ENCODE measurements at places on chromosomes 13 and 19. TPM values are rescaled to one million over a fixed set of nuclear protein-coding genes. Genes with fewer than 3 reads are reported as not detected.

Gene ZNF575
- 2.0 TPM for total RNA-seq

Gene IL12RB1
- total RNA-seq = not detected

Gene NLRP11
- 0.34 TPM for total RNA-seq

Gene HCN2
- 33.2 TPM for total RNA-seq

Gene CTXN1
- 90.6 TPM for total RNA-seq

Gene PLIN5
- total RNA-seq = 0.54 TPM

- no peak for DNase-seq
- no peak overlapping the region for H3K4me3 ChIP-seq
- no peak overlapping the region for H3K27ac ChIP-seq
- peaks cover 5% of the 10 kb centered on the region for H3K36me3 ChIP-seq
- no peaks in the 10 kb centered on the region for H3K4me1 ChIP-seq
These were observed 377.0 kb downstream of the ITGBL1 start for GRCh38 chr13:101829484-101829883.

DNA sequence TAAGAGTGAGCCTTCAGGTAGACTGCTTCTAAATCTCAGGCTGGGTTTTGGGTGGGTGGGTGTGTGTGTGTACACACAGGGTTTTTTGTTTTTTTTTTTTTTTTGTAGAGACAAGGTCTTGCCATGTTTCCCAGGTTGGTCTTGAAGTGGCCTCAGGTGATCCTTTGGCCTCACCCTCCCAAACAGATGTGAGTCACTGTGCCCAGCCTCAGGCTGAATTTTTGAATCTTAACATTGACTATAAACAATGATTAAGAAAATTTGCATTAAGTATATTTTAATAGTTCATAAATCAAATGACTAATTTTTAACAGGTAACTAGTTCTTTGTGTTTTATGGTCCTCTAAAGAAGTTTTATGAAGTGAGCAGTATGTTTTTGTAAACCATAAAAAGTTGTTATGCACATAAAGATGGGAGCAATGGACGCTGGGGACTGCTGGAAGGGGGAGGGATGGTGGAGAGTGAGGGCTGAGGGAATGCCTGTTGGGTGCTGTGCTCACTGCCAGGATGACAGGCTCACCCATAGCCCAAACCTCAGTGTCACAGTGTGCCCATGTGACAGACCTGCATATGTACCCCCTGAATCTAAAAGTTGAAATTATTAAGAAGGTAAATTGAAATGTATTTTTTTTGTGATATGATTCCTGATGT, 60.2 kb downstream of the ZNF136 start:
- H3K4me3 ChIP-seq = no peak overlapping the region
- no peaks in the 10 kb centered on the region for H3K27me3 ChIP-seq
- H3K4me1 ChIP-seq = no peaks in the 10 kb centered on the region
- DNase-seq = no peak

- peak within 1 kb of the TSS; percentile 89 for H3K4me3 ChIP-seq
- peaks cover 19% of the 10 kb centered on the region for H3K36me3 ChIP-seq
- peaks cover 3% of the 10 kb centered on the region for H3K4me1 ChIP-seq
- peaks cover 6% of the 10 kb centered on the region for H3K27me3 ChIP-seq
- DNase-seq = peak; percentile 90
These were observed at the start of gene ZNF439 for GRCh38 chr19:11848594-11849469. ZNF439 (plus strand) TSS chr19:11848726; CDS start chr19:11848868, 142 bp downstream.

DNA sequence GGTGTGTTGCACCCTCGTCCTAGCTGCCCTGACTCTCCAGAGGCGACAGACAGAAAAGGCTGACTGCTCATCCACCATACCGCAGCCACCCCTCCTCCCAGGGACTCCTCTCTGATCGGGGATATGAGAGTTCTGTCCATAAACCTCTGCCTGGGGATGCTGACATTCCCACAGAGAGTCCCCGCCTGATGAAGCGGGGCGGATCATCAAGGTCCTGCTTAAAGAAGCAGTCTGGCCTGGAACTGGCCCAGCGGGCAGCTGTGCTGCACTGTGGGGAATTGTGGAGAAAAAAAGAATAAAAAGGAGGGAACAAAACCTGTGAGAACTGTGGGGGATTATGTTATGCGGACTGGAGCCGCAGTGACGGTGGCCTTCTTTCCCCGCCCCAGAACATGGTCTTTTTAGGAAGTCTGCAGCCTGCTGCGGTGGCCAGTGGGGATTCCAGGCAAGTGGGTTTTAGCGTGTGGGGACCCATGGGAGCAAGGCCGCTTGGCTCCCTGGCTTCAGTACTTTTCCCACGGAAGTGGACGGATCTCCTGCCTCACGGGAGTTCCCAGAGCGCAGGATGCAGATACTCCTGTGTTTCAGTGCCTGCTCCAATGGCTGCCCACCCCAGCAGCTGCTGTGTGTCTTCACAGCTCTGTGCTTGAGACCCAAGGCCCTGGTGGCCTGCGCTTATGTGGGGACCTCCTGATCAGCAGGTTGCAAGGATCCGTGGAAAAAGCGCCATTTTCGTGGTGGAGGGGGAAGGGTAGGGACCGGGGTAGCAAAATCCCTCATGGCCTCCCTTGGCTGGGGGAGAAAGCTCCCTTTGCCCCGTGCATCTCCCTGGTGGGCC, 1456.2 kb upstream of the SLC10A2 start:
- no peaks in the 10 kb centered on the region for H3K4me1 ChIP-seq
- DNase-seq = no peak
- H3K4me3 ChIP-seq = no peak overlapping the region
- no peaks in the 10 kb centered on the region for H3K27me3 ChIP-seq
- no peak overlapping the region for H3K27ac ChIP-seq

- no peak overlapping the region for H3K27ac ChIP-seq
- H3K4me3 ChIP-seq = no peak overlapping the region
- no peak for DNase-seq
- H3K36me3 ChIP-seq = no peaks in the 10 kb centered on the region
- peaks cover 6% of the 10 kb centered on the region for H3K4me1 ChIP-seq
- H3K27me3 ChIP-seq = peaks cover 2% of the 10 kb centered on the region
These were observed 120.0 kb downstream of the EFNB2 start for GRCh38 chr13:106415442-106415841.

DNA sequence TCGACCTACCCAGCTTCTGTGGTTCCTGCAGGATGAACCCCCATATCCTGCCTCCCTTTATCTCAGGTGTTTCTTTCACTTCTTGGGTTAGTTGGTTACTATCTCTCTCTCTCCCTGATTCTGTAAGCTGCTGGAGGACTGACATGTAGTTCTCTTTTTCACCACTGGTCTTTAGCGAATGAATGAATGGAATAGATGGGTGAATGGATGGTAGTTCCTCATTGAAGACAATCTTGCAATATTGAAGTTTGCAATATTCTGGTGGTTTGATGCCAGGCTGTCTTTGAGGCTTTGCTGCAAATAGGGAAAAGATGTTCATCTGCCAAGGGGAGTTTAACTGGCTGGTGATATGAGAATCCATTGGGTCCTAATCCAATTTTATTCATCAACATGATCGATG, 120.2 kb downstream of the UBL3 start:
- no peaks in the 10 kb centered on the region for H3K27me3 ChIP-seq
- H3K36me3 ChIP-seq = peaks cover 19% of the 10 kb centered on the region
- H3K4me3 ChIP-seq = no peak overlapping the region
- H3K4me1 ChIP-seq = no peaks in the 10 kb centered on the region
- no peak for DNase-seq
- no peak overlapping the region for H3K27ac ChIP-seq

- no peaks in the 10 kb centered on the region for H3K36me3 ChIP-seq
- no peak overlapping the region for H3K4me3 ChIP-seq
- no peak overlapping the region for H3K27ac ChIP-seq
These were observed 3.3 kb upstream of the GPR183 start for GRCh38 chr13:99310382-99311031.

GRCh38 chr19:2302319-2303210, 5.4 kb downstream of the LINGO3 start:
- H3K4me3 ChIP-seq = peak overlapping the region; percentile 55
- no peak overlapping the region for H3K27ac ChIP-seq
- H3K36me3 ChIP-seq = no peaks in the 10 kb centered on the region
- peak; percentile 50 for DNase-seq
- H3K4me1 ChIP-seq = peaks cover 7% of the 10 kb centered on the region
- H3K27me3 ChIP-seq = peaks cover 9% of the 10 kb centered on the region

GRCh38 chr19:30316560-30317106, 55.6 kb upstream of the ZNF536 start:
- peaks cover 4% of the 10 kb centered on the region for H3K4me1 ChIP-seq
- no peak overlapping the region for H3K4me3 ChIP-seq

- H3K4me1 ChIP-seq = peaks cover 3% of the 10 kb centered on the region
- peak overlapping the region; percentile 66 for H3K27ac ChIP-seq
- DNase-seq = no peak
- H3K36me3 ChIP-seq = no peaks in the 10 kb centered on the region
These were observed 6.6 kb downstream of the THOP1 start for GRCh38 chr19:2791876-2792275.

- peaks cover 15% of the 10 kb centered on the region for H3K4me1 ChIP-seq
- peaks cover 5% of the 10 kb centered on the region for H3K27me3 ChIP-seq
- peak; percentile 73 for DNase-seq
- H3K27ac ChIP-seq = peak overlapping the region; percentile 64
- no peaks in the 10 kb centered on the region for H3K36me3 ChIP-seq
These were observed 9.9 kb downstream of the RANBP3 start for GRCh38 chr19:5967994-5968430.

GRCh38 chr19:16141043-16141442, 2.4 kb upstream of the HSH2D start:
- DNase-seq = no peak
- no peaks in the 10 kb centered on the region for H3K4me1 ChIP-seq
- H3K4me3 ChIP-seq = no peak overlapping the region
- no peak overlapping the region for H3K27ac ChIP-seq
- H3K36me3 ChIP-seq = no peaks in the 10 kb centered on the region
- H3K27me3 ChIP-seq = peaks cover 11% of the 10 kb centered on the region

DNA sequence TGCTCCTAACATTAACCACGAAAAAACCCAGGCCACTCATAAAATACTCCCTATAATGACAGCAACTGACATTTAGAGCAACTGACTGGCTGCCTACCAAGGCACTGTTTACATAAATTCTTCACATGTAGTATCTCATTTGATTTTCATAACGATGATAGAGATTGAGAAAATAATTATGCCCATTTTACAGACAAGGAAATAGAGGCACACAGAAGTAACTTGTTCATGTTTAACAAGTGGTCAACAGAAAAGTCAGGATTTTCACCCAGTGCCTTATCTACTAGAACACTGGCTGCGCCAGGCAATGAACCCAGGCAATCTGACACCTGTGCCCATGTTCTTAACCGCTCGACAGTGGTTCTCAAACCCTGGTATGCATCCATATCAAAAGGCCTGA, 6.3 kb downstream of the ZNF45 start:
- H3K36me3 ChIP-seq = peaks cover 12% of the 10 kb centered on the region
- no peak overlapping the region for H3K27ac ChIP-seq
- H3K4me1 ChIP-seq = no peaks in the 10 kb centered on the region
- no peak for DNase-seq
- H3K4me3 ChIP-seq = no peak overlapping the region

DNA sequence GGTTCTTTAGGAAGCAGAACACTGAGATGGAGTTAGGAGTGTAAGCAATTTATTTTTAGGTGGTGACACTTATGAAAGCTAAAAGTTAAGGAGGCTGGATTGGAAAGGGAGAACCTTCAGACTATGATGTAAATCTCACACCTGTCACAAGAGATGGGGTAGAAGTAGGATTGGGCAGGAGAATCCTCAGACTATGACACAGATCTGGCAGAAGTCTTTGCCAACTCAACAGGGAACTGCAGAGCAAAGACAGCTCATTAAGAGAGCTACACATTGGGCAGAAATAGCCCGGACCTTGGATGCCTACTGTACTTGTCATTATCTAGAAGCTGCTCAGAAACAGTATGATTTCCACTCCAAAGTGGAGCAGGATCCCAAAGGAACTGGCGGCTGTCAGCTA, 134.4 kb downstream of the DNAJC15 start:
- DNase-seq = no peak
- no peak overlapping the region for H3K27ac ChIP-seq
- H3K4me1 ChIP-seq = peaks cover 17% of the 10 kb centered on the region
- no peak overlapping the region for H3K4me3 ChIP-seq

DNA sequence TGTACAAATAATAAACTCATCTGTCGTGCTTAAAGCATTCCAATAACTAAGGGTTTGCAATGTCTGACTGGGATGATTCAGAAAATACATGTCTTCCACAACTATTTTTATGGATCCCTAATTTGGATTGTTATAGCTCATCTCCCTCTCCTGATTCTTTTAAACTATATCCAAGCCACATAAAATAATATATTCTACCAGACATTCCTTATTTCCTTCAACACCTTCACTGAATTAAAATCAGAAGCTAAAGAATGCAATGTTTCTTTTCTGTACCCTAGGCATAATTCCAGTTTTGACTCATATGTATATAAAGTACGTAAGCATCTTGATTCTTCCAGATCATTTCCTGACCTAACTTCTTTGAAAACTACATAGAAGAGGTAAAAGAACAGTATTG, 420.4 kb downstream of the EFNB2 start:
- no peaks in the 10 kb centered on the region for H3K4me1 ChIP-seq
- H3K36me3 ChIP-seq = no peaks in the 10 kb centered on the region
- H3K27me3 ChIP-seq = peaks cover under 1% of the 10 kb centered on the region
- no peak overlapping the region for H3K27ac ChIP-seq
- DNase-seq = no peak
- H3K4me3 ChIP-seq = no peak overlapping the region

DNA sequence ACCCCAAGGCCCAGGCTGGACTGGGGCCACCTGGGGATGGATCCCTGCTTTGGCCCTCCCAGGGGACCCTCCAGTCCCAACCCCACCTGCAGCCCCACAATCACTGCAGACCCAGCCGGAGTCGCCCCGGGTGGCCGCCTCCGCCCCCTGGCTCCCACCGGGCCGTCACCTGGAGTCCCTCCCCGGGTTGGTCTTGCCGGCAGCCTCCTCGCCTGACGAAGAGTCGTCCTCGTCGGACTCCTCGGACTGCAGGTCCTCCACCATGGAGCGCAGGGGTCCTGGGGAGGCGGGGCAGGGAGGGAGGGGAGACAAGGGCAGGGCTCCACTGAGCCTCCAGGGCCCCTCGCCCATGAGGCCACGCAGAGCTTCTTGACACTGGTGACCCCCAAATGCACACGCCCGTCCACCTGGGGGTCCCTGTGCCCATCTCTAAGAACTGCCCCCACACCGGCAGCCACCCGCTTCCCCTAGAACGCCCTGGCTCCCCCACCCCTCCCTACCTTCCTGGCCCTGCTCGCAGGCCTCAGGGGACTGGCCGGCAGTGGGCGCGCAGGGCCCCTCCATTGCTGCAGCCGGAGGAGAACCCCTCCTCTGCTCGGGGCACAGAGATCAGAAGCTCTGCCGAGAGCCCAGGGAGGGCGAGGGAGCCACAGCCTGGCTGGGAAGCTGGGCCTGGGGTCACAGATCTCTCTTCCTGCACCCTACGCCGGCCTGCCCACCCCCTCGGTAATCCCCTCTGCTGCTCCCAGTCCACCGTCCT, 63.4 kb downstream of the MLLT1 start:
- H3K27me3 ChIP-seq = peaks cover 10% of the 10 kb centered on the region
- peaks cover 8% of the 10 kb centered on the region for H3K4me1 ChIP-seq
- DNase-seq = peak; percentile 29
- peak overlapping the region; percentile 62 for H3K27ac ChIP-seq

DNA sequence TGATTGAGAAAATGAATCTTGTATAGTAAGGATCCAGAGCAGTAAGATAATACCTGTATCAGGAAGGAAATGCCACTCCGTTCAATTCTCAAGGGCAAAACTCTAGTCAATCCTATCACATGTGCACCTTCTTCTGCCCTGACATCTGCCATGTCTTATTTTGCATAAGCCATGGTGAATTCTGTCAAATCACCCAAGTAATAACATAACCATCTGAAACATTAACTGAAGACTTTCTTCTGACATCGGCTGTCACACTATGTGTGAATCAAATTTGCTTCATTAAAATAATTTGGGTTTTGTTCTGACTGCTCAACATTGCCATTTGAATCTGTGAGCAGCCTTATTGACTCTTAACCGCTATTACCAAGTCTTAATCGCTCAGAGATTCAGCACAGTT, 91.2 kb downstream of the PCDH9 start:
- H3K27ac ChIP-seq = peak overlapping the region; percentile 94
- H3K4me3 ChIP-seq = peak overlapping the region; percentile 63
- H3K36me3 ChIP-seq = no peaks in the 10 kb centered on the region
- peaks cover 48% of the 10 kb centered on the region for H3K4me1 ChIP-seq
- peaks cover 1% of the 10 kb centered on the region for H3K27me3 ChIP-seq
